ENCODE measurements at places on chromosomes 4 and X.

- DNase-seq: no peak
These were observed 6.1 kb downstream of the HOPX start for GRCh38 chr4:56674984-56675383.

- no peak for DNase-seq
These were observed 552.6 kb downstream of the PCDH19 start for GRCh38 chrX:99857455-99857854.

GRCh38 chr4:156290811-156291210 is 337.1 kb upstream of the CTSO start:
- DNase-seq: no peak

- no peak for DNase-seq
These were observed 38.1 kb upstream of the CLDN24 start for GRCh38 chr4:183360161-183360919.

- DNase-seq: no peak
These were observed 126.5 kb downstream of the CHIC2 start for GRCh38 chr4:53937918-53938317.
